ENCODE measurements at places on chromosomes 7 and 10.

DNA sequence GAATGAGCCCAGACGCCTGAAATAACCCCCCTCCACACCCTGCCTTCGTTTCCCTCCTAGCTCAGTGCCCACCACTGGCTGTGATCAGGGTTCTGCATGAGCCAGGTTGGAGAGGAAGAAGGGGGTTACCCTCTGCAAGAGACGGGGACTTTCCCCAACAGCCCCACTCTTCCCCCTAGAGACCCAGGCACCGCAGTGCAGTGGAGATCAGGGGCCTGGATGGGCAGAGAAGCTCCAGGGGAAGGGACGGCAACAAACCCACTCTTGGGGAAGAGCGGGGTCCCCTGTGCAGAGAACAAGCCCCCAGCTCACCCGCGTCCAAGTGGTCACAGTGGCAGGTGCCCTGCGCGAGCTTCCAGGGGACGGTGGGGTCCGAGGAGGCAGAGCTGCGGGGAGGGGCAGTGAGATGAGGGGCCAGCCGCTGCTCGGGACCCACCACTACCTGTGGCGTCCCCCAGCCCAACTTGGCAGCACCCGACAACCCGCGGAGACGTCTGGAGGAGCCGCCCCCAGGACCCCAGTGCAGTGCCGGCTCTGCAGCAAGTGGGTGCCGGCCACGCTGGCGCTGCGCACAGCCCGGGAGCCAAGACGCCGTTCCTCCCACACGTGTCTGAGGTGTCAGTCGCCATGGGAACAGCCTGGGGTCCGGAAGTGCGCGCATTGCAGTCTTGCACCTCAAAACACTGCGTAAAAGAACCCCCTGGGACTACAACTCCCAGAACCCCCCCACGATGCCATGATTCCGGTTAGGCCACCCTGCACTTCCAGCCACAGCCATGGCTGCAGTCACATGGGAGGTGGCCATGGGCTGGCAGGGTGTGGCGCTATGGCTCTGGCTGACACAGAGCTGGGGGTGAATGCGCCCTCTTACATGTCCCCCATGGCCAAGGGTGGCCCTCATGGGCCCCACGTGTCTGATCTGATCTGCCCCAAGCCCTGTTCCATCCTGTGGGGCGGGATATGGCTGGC lies 45.8 kb upstream of the WIPI2 start:
- peak; percentile 21 for DNase-seq

GRCh38 chr10:30759423-30759822 lies 129.9 kb upstream of the LYZL2 start:
- DNase-seq, result no peak

- DNase-seq, result no peak
These were observed 253.1 kb downstream of the CELF2 start for GRCh38 chr10:11270858-11271179.

GRCh38 chr7:105003275-105003674 lies 10.7 kb upstream of the KMT2E start:
- DNase-seq, result peak; percentile 70

DNA sequence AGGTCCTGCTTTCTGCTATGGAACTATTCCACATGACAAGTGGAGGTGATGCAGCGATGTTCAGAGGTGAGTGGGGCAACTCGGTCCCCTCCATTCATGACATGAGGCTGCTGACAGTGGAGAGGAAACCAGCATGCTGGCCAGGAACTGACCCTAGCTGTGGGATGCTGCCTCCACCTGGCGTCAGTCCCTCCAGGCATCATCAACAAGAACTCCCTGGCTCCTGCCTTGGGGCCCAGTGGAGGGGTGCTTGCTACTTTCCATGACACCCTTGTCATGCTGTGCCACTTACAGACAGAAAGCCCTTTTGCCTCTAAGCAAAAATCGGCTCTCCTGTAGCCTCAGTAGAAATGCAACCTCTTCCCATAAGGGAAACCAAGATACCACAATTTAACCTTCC lies 118.5 kb downstream of the LRRC18 start:
- DNase-seq, result no peak

GRCh38 chr7:49669692-49670260 lies 103.7 kb upstream of the VWC2 start:
- no peak for DNase-seq

DNA sequence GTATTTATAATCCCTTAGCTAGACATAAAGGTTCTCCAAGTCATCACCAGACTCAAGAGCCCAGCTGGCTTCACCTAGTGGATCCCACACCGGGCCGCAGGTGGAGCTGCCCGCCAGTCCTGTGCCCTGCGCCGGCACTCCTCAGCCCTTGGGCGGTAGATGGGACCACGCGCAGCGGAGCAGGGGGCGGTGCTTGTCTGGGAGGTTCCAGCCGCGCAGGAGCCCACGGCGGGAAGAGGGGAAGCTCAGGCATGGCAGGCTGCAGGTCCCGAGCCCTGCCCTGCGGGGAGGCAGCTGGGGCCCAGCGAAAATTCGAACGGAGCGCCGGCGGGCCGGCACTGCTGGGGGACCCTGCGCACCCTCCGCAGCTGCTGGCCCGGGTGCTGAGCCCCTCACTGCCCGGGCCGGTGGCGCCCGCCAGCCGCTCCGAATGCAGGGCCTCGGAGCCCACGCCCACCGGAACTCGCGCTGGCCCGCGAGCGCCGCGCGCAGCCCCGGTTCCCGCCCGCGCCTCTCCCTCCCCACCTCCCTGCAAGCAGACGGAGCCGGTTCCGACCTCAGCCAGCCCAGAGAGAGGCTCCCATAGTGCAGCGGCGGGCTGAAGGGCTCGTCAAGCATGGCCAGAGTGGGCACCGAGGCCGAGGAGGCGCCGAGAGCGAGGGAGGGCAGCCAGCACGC lies 675.6 kb downstream of the REEP3 start:
- DNase-seq, result no peak

DNA sequence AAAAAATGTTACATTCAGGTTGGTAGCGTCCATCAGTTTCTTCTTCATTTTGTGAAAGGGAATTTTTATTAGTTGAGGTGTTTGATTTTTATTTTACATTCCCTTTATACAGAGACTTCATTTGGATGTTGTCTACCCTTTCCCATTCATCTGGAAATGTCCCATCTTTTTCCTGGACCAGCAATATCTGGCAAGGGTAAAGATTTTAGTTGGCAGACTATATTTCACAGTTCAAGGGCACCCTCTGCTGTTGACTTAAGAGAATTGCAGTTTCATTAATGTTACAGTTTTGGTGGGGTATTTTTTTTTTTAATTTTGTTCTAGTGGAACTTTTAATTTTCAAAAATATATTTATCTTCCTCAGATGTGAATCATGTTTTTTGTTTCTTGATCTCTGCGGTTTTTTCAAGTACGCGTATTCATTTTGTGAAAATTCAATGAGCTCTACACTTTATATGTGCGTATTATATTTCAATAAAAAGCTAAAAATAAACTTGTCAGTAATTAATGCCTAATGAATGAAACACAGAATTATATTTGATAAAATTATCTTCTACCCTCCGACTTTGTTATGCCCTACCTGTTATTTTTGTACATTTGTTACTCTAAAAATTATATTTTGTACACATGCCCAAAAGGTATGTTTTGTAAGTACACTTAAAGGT lies 97.9 kb upstream of the KLF14 start:
- peak; percentile 24 for DNase-seq

DNA sequence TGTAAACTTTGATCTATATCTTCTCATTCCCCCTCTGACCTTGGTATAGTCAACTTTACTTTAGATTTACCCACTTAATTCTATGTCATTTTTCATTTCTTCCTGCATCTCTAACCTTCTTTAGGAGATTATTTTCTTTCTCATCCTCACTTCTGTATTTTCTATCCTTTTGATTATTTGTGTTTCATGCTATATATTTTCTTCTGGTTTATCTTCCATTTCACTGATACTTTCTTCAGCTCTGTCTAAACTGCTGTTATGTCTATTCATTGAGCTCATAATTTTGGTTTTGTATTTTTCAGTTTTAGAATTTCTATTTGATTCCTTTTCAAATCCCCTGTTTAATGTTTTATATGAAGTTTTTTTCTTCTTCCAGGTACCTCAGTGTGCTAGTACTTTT lies 171.1 kb upstream of the LYZL1 start:
- DNase-seq, result no peak

DNA sequence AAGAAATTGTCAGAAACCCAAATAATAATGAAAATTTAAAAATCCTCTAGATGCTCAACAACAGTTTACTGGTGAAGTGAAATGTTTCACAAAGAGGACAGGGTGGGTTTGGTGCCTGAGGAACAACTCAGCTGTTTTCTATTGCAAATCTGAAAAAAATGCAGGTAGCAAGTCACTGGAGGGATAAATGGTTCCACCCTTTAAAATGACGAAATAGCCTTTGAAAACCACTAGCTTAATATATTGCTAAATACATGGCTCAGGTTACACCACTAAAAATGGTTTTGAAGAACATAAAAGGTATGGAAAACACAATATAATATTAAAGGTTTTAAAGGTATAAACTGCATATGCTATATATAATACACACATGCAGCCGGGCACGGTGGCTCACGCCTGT lies 69.5 kb downstream of the LMBR1 start:
- no peak for DNase-seq

GRCh38 chr10:13720699-13721098 lies 133.9 kb downstream of the PRPF18 start:
- no peak for DNase-seq

- no peak for DNase-seq
These were observed 172.8 kb upstream of the AOAH start for GRCh38 chr7:36896956-36897590.

DNA sequence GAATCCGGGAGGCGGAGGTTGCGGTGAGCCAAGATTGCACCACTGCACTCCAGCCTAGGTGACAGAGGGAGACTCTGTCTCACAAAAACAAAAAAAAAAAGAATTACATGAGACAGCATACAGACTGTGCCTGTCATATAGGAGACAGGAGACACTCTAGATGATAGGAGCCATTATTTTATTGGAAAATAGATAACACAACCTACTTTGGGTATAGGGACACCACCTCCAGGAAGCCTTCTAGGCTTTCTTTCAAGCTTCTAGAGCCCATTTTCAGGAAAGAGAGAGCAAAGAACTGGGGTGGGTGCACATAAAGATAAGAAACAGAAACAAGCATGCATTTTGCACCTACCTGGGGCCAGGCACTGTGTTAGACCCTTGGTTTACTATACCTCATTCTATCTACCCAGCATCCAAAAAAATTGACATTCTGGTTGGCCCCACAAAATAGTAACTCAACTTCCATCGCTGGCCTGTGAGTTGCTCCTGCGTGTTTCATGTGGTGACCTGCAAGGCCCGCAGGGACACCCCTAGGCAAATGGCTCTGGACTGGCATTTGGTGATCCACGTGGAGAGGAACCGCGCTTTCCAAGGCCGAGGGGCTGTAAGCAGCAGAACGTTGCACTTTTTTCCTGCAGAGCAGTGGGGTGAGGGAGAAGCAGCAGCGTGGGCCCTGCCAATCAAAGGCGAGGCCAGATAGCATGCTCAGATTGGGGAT lies 57.1 kb upstream of the CACUL1 start:
- no peak for DNase-seq

GRCh38 chr7:104791080-104791479 lies 222.9 kb upstream of the KMT2E start:
- DNase-seq, result no peak

DNA sequence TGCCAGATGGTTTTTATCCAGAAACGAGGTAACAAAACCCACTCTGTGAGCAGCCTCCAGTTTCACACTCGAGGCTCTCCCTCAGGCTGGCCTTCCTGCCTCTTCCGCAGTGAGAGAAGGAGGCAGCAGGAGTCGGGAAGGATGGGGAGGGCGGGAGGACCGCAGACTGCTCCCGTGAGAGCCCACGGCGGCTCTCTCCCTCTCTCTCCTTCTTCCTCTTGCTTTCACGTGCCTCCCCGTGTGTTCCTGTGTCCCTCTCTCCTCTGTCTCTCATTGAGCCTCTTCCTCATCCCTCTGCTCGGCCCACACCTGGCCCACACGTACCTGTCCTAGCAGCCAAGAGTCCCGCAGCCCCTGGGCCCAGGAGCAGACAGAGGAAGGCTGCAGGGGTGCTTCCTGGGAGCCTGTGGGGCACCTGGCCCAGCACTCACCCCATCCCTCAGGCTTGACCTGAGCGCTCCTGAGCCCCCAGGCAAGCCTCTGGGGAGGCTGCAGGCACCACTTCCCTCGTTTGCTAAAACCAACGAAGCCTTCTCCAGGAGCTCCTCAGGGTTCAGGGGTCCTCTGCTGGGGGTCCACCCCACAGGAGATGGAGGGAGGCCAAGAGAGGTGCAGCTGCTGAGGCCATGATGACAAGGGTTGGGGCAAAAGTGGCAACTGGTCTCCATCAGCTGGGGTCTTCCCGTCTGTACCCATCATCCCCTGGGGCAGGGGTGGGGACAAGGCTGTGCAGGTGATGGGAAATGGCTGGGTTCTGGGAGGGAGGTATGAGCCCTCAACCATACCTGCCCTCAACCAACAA lies 13.6 kb downstream of the SPOCK2 start:
- DNase-seq, result no peak

GRCh38 chr10:119670717-119671116 lies 19.5 kb downstream of the BAG3 start:
- DNase-seq, result no peak

DNA sequence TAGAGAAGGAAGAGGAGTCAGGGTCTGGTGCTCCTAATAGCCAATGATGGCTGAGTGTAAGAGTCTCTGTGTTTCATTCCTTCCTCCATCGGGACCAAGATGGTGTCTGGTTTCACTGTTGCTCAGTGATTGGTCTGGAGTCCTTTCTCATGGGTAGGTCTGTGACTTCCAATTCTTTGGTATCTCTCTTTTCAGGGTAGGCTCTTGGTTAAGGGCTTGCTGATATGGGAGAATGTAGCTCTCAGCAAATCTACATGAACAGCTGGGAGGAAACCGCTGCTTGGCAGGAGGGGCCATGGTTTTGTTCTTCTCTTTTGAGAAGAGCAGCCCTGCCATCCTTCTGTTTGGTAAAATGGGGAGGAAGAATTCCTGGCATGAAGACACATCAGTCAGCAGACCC lies 209.1 kb upstream of the PODXL start:
- no peak for DNase-seq

DNA sequence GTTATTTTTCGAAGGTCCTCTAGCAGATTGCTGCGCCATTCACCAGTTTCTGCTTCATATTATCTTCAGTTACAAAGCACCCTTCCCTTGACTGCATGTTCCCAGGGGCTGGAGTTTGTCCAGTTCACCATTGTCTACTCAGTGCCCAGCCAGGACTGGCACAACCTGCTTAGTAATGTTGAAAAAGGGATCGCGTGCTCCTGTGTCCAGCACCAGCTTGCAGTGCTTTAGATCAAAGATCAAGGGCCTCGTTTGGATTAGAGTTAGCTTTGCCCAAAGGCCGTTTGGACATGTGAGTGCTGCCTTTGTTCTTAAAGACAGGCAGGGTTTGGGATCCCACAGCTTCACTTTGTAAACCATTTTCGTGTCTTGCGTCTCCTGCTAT lies 867 bp downstream of the ATP6V0E2 start:
- no peak for DNase-seq

GRCh38 chr7:5557920-5558401 lies 134.3 kb upstream of the TNRC18 start:
- peak; percentile 49 for DNase-seq

- DNase-seq, result peak; percentile 58
These were observed 122.7 kb downstream of the MAD1L1 start for GRCh38 chr7:2109936-2110609.

GRCh38 chr10:110947061-110947595 lies 27.7 kb downstream of the SHOC2 start:
- no peak for DNase-seq
